ENCODE measurements at places on chromosomes 1 and 21.

DNA sequence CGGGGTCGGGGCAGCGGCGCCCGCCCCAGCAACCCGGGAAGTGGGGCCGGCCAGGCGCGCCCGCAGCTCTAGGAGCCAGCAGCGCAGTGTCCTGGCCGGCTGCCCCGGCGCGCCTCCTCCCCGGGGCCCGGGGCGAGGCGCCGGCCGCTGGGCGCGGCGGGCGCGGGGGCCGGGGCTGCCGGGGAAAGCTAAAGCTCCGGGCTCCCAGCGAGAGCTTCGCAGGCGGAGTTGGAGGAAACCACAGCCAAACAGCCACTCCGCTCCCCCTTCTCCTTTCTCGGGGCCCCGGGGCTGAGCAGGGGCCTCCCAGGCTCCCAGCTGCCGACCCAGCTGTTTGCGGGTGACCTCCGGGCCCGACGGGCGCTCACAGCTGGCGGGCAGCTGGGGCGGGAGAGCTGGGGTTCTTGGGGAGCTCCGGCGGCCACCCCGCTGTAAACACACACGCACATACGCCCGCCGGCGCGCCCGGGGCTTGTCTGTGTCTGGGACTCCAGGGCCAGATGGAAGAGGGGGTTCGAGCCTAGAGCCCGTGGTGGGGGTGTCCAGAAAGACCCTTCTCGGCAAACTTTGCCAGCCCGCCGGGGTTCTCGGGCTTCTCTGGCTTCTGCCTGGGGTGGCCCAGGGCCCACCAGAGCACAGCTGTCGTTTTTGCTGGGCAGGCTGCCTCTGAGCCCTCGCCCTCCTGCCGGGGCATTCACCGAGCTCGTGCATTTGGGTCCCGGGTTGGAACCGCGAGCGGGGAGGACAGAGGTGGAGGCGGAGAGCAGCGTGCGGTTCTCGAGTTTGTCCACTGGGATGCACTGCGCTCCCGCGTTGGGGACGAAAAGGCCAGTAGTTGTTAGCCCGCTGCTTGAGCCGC, 1.5 kb downstream of the AJAP1 start:
- no peak for DNase-seq

DNA sequence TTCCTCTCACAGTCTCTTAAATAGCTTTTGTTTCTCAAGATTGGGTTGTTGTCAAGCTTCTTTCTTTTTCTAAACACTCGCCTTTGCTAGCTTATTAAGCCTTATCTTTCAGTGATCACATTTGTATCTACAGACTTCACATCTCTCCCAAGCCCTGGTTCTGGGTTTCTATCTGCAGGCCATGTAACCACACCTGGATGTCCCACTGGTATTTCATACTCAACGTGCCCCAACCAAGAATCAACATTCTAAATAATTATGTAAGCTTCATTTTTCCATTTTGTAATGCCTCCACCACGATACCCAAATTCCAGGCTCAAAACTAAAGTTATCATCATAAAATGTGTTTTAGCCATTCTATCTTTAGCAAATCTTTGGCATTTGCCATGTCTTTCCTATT, 372.2 kb downstream of the USH2A start:
- no peak for DNase-seq

GRCh38 chr1:85048296-85049064, at the start of gene MCOLN3:
MCOLN3 (minus strand) TSS chr1:85048500; CDS start chr1:85045360, 3,140 bp downstream.
- DNase-seq = peak; percentile 44

GRCh38 chr21:28826569-28826968, 166.1 kb downstream of the LTN1 start:
- DNase-seq = no peak

- DNase-seq = no peak
Measured at GRCh38 chr1:234710381-234710780, 100.4 kb upstream of the IRF2BP2 start.

GRCh38 chr1:18211764-18212163, 104.2 kb downstream of the IGSF21 start:
- DNase-seq = no peak

- peak; percentile 47 for DNase-seq
Measured at GRCh38 chr21:44024887-44025353, 12.8 kb downstream of the TRAPPC10 start.
